ENCODE measurements at places on chromosomes 7 and 10.

DNA sequence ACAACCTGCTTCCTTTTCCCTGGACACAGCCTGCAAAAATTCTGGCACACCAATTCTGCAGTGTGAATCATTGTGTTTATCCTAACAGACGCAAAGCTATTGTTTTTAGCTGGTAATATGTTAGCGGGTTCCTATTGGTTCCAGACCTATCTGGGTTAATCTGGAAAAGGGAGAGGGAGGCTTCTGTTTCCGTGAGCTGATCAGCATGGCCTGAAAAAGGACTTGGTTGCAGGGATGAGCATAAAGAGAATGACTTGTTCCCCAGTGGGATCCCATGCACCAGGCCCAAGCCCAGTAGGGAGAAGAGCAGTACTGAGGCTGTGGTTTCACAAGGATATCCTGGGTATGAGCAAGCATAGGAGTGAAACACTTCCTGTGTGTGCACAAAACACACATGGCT is 78.4 kb downstream of the PDE1C start:
- DNase-seq = no peak

- no peak for DNase-seq
These were observed 353.7 kb downstream of the GLRX3 start for GRCh38 chr10:130489891-130490290.

GRCh38 chr10:74600170-74600569 is 226.2 kb upstream of the KAT6B start:
- no peak for DNase-seq

DNA sequence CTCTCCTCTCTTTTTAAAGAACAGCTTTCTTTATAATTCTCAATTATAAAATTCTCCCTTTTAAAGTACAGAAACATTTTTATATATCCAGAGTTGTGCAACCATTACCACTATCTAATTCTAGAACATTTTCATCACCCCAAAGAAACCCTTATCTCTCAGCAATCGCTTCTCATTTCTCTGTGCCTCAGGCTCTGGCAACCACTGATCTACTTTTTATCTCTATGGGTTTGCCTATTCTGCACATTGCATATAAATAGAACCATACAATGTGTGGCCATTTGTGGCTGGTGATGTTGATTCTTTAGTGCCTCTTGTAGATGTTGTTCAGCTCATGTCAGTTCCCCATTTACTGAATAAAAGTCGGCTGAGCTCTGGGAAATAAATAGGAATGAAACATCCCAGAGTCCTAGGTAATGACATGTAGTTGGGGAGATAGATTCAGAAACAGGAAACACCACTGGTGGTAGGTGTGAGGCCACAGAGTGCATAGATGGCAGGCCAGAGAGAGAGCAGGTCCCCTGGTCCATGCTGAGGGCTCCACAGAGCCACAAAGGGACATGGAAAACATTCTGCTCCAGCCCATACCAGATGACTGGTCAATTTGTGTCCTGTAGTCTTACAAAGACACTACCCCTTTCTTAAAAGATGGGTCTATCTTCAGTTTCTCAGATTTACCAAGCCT is 126.5 kb downstream of the PLPP4 start:
- no peak for DNase-seq

- DNase-seq = peak; percentile 50
These were observed 55.2 kb upstream of the GSDME start for GRCh38 chr7:24812305-24812945.

DNA sequence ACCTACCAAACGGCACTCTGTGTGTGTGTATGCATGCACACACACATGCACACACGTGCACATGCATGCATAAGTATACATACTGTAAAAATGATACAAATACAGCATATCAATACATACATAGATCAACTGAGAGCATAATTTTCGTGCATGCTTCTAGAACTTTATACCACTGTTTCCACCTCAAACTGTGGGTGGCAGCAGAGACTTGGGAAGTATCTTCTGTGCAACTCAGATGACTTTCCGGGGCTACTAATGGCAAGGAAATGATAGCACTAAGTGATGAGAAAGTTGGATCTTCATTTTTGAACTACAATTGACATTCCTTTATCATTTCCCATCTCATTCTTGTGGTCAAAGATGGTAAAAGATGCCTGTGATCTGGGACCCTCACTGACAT is 570.7 kb downstream of the REEP3 start:
- peak; percentile 0 for DNase-seq

DNA sequence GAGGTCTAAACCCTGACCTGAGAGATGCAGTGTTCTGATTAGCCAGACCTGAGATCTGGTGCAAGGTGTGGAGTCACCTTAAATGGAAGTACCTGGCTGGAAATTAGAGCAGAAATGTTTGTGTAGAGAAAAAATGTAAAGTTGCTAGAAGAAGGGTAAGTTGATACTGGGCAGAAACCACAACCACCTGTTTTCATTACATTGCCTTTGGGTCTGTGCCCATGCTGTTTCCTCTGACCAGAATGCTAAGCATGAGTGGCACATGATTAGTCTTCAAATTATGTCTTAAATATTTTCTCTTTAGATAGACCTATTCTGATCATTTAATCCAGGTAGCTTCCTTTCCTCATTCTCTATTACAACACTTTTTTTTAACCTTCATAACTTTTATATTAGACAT is 69.0 kb downstream of the CASD1 start:
- DNase-seq = peak; percentile 64

- DNase-seq = no peak
These were observed 5.4 kb upstream of the CEP41 start for GRCh38 chr7:130446259-130446658.

DNA sequence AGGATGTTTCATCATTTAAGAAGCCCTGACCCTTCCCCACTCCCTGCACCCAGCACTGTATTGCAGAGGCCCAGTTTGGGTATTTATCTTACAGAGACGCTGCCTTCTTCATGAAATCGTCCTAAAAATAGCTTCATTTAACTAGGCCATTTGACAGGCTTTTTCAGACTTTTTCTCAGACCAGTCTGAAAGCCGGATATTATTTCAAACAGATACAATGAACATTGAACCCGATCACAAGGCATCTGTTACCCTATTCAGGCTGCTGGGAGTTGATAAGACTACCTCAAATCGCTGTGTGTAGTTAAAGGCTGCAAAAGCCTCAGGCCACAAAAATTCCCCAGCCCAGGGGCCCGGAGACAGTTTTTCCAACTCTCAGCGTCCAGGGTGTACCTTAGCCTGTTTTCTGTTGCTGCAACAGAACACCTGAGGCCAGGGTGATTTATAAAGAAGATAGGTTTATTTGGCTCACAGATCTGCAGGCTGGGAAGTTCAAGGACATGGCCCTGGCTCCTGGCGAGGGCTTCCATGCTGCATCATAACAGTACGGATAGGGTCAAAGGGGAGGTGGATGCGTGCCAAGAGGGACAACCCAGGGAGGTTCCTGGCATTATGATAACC is 130.7 kb upstream of the SH2B2 start:
- no peak for DNase-seq

GRCh38 chr10:74927701-74928100 is 101.3 kb downstream of the KAT6B start:
- DNase-seq = no peak

DNA sequence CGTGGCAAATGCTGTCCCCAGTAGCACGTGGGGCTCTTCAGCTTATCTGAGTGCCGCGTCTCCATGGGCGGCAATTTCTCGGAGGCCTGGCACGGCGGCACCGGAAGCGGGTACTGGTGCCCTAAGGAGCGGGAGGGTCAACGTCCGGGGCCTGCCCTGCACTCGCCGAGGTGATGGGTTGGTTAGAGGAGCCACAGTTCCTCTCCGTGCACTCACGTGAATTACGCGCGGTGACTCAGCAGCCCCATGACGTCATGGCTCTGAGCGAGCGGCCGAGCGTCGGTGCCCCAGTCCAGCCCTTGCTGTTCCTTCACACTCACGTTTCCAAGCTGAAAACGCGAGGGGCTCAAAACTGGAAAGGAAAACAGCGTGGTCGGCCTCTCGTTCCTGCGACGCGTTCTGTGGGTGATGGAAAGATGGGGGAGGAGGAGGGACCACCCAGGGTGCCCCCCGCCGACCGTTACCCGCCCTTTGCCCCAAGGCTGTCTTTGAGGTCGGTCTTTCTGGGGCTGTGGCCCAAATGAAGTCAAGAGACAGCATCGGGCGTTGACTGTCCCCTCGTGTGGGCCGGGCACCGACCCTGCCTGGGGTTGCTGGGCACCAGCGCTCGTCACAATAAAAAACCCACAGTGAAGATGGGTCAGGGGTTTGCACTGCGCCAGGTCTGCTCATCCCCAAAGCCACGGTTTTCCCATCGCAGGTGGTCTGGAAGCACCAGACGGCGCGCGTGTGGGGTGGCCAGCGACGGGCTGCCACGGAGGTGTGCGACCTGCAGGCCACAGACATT is 70.4 kb upstream of the CFAP46 start:
- no peak for DNase-seq

DNA sequence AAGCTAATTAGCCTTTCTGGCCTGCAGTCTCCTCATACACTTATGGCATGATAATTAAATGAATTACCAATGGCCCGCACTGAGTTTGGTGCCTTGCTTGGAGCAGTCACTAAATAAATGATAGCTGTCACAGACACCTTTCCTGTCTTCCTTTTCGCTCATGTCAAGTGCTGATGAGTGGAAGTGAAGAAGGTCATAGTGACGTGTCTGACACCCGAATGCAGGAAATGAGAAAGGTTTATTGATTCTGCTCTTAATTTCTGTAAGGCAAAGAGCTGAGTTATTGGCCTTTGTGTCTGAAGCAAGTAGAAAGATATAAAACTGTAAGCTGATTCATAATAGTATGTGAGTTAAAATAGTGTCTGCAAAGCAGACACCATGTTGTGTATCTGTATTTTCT is 13.2 kb upstream of the ESYT2 start:
- no peak for DNase-seq

GRCh38 chr10:102602272-102603045 is 41.8 kb upstream of the TRIM8 start:
- DNase-seq = no peak

- peak; percentile 42 for DNase-seq
These were observed 500 bp downstream of the CUL1 start for GRCh38 chr7:148699024-148699781.

DNA sequence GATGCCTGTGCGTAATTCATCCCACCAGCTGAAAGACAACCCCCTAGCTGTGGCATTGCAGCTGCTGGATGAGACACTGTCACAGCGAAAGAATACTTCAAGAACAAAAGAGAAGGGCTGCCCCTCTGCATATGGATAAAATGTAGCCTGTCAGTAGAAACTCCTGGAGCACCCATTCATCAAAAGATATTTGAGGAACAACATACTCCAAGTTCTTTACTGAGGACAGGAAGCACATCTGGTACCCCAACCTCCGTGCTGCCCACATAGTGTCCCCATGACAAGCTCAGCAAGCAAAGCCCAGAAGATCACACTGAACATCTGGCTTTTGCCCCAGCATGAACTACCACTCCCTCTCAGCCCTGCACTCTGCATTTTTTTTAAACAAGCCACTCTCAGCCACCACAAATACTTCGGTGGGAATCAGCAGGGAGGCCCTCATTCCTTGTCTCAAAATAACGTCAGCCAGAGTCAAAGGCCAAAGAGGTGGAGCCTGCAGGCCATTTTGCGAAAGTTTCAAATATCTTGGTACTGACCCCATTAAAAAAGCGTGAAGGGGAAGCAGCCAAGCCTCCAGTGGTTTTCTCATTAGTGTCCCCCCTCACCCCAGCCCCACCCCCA is 1.7 kb downstream of the CREB3L2 start:
- peak; percentile 9 for DNase-seq

DNA sequence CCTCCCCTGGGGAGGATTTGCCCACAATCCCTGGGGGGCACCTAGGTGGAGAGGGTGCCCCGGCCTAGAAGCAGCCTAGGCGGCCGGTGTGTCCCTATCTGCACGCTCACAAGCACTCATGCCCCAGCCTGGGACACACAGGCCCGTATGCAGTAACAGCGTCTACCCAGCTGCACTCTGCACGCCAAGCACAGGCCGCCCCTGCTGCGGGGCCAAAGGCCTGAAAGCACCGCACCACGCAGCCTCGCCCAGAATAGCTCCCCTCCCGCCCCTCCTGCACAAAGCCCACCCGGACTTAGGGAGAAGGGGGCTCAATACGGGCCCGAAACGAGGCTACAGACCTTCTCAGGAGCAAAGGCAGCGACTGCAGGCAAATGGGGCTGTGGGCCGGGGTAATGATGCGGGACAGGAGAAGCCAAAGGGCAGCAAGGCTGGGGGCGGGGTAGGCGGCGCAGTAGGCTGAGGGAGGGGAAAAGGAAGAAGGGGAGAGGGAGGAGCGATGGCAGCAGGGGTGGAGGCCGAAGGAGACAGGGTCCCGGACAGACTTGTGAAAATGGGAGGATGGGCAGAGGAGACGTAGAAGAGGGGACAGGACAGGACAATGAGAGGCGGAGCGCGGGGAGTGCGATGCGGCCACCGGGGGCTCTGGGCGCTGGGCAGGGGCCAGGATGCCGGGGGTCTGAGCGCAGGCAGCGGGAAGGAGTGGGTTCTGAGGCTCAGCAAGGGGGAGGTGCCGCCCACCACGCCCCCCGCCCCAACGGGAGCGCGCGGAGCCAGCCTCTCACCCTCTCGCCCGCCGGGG is 544 bp downstream of the GPRIN2 start:
- peak; percentile 20 for DNase-seq

- no peak for DNase-seq
These were observed 2.8 kb upstream of the FLNC start for GRCh38 chr7:128827248-128827958.

- no peak for DNase-seq
These were observed 54.1 kb downstream of the KCNMA1 start for GRCh38 chr10:77583527-77583926.

- DNase-seq = peak; percentile 34
These were observed 31.8 kb downstream of the CRHR2 start for GRCh38 chr7:30650421-30650808.

Measured in NCI-H2171 treated with DMSO at 0.1 percent for 48 hours (cell line).